ENCODE measurements at places on chromosomes 6 and 20.

- peak; percentile 38 for DNase-seq
These were observed 15.9 kb downstream of the NDUFAF5 start for GRCh38 chr20:13800728-13801134.

DNA sequence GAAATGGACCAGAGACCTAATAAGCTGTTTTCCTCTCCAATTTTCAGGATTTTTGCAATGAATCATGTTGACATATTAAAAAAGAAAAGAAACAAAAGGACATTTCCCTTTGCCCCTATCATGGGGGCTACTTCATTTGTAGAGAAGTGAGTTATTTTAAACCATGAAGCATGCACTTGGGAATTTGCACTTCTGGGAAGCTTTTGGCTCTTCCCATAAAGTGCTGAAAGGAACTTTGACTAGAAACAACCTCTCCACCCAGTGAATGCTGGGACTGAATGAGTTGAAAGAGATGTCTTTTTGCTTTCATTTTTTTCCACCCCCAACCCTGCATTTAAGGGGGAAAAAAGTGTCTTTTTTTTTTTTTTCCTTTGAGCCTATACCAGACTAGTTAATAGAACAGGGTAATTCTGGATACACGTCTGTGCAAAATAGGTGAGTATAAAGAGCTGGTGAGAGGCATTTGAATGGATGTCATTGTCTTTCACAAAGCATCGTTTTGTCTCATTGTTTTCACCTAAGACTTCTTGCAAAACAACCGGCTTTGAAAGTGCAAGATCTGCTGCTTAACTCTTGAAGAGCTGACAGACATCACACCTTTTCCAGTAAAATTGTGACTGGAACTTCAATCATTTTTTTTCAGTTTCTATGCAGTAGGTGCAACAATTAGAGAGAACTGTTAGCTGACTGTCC is 138.7 kb upstream of the BACH2 start:
- DNase-seq, result no peak

- DNase-seq, result no peak
These were observed 334.3 kb upstream of the MANEA start for GRCh38 chr6:95243053-95243452.

DNA sequence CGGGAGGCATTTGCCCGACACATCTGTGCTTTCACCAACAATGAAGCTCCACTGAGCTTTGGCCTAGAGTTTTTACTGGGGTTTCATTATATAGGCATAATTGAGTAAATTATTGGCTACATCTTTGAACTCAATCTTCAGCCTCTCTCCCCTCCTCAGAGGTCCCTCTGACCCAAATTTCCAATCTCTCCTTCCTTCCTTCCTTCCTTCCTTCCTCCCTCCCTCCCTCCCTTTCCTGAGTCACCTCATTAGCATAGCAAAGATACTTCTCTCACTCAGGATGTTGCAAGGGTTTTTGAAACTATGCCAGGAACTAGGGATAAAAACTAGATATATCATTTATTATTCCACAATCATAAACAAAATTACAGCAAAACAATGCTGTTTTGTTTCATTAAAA is 238.2 kb upstream of the PRND start:
- peak; percentile 71 for DNase-seq

DNA sequence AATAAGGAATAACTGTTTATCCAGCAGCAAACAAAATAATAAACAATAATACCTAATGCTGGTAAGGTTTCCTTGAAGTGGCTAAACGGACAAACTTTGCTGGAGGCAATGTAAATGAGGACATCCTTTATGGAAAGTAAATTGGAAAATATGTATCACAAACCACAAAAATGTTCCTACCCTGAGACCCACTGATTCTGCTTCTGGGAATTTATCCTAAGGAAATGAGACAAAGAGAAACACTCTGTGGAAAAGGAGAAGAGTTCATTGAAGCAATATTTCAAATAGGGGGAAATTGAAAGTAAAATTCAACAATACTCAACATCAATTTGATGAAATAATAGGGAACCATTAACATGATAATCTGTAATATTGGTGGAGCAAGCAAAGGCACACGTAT is 37.9 kb downstream of the MAFB start:
- DNase-seq, result peak; percentile 75

- DNase-seq, result no peak
These were observed 42.3 kb downstream of the TMC2 start for GRCh38 chr20:2578475-2579192.

GRCh38 chr20:50611128-50611810 is 80.1 kb downstream of the RIPOR3 start:
- DNase-seq, result no peak

DNA sequence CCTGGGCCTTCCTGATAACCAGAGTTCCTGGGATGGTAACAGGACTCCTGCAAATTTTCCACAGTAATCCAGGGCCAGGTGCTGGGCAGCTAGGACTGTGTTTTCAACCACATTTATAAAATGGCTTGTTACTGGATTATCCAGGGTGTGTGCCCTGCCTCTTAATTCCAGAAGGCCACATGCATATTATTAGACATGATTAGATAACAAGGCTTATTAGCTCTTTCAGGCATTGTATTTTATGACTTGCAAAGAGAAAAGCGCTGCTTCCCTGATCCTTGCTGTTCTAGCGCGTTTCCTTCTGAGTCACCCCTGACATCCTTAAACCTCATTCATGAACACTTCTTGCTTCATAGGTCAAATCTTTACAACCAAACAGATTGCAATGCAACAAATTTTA is 208.6 kb downstream of the UST start:
- peak; percentile 32 for DNase-seq

GRCh38 chr6:97306544-97307320 is 23.7 kb upstream of the MMS22L start:
- DNase-seq, result no peak

DNA sequence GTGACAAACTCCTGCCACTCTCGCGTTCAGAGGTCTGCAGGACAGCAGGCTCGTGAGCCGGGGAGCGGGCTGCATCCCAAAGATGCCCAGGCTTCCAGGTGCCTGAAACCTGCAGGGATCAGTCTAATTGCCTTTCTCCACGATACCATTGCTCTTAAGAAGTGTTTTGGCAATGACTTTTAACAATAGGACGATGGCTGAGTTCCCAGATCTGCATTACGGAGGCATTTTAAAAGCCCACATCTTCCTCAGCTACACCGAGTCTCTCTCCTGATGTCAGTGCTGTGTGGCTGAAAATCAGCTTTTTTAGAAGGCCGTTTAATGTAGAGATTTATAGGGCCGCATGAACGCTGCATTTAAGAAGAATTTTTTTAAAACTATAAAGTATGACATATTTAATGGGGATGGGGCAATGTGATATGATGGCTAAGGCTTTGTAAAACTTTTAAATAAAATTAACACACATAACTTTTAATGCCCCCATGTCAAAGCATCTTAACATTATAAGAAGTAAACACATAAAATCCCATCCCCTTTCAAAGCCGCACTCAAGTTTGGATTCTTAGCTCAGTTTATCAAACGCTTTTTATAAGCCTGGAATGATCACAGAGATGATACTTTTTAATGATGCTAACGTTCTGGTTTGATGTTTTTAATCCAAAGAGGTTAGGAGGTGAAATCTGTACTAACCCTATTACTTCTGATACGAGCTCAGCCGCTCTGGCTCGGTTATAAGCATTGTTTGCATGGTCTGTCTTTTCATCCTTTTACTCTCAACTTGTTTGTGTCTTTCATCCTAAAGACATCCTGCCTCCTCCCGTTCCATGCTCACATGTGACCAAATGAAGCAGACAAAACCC is 386.0 kb downstream of the SMOC2 start:
- no peak for DNase-seq

DNA sequence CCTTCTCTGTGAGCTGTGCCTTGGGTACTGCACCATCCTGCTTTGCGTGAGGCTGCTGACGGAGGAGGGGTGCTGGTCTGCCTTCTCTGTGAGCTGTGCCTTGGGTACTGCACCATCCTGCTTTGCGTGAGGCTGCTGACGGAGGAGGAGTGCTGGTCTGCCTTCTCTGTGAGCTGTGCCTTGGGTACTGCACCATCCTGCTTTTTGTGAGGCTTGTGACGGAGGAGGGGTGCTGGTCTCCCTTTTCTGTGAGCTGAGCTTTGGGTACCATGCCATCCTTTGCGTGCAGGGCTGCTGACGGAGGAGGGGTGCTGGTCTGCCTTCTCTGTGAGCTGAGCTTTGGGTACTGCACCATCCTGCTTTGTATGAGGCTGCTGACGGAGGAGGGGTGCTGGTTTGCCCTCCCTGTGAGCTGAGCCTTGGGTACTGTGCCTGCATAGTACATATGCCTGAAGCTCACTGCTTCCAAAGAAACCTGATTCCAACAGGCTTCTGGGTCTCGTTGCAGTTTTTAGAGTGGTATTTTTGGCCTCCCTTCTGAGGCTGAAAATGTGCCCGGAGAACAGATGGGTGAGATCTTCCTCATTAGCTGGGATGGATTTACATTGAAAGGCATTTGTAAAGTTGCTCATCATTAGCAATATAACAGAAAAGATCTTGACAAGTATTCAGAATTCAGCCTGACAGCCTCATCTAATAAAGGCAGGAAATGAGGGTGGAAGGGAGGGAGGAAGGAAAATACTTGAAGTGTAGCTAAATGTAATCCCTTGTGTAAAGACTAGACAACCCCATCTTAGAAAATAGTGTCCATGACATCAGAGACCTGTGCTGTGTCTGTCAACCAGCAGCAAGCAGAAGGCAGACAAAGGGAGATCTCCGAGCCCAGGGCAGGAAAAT is 46.8 kb upstream of the UNC93A start:
- no peak for DNase-seq

DNA sequence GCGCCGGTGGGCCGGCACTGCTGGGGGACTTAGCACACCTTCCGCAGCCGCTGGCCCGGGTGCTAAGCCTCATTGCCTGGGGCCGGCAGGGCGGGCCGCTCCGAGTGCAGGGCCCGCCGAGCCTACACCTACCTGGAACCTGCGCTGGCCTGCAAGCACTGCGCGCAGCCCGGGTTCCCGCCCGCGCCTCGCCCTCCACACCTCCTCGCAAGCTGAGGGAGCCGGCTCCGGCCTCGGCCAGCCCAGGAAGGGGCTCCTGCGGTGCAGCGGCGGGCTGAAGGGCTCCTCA is 10.7 kb upstream of the MPC1 start:
- DNase-seq, result no peak

GRCh38 chr6:12313992-12314589 is 23.9 kb downstream of the EDN1 start:
- DNase-seq, result peak; percentile 64

DNA sequence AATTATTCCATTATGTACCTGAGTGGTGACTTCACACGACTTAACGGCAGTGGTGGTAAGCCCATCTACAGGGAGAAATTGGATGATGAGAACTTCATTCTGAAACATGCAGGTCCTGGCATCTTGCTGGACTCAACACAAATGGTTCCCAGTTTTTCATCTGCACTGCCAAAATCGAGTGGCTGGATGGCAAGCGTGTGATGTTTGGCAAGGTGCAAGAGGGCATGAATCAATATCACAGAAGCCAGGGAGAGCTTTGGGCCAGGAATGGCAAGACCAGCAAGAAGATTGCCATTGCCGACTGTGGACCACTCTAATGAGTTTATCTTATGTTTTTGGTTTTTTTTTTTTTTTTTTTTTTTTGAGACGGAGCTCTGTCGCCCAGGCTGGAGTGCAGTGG is 172.3 kb downstream of the ZNF217 start:
- DNase-seq, result no peak

DNA sequence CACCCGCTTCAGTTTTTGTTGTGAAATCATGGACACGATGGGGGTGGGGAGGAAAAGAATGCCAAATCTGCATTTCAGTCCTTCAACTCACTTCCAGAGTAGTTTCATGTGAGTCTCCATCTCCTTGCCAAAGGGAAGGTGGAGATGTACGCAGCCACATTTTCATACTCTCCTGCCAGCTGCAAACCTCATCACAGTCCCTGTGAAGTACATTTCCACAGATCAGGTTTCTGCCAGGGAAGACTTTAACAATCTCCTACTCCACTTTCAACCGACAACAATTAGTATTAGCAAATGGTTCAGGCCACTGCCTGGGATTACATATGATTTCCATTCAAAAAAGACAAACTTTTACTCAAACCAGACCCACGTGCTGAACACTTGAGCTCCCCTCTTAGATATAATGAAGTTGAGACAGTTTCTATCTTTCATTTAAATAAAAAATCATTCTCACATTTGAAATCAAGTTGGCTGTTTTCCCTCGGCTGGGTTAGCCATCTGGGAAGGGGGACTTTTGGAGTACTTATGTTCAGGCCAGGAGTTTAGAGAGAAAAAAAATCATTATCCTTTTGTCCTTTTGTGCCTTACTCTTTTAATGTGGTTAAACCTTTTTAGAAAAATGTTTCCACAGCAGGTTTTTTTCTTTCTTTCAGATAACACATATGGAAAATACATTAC is 51.0 kb upstream of the CEP162 start:
- no peak for DNase-seq

GRCh38 chr6:20246125-20246524 is 33.9 kb upstream of the MBOAT1 start:
- DNase-seq, result no peak

- DNase-seq, result no peak
These were observed 10.7 kb downstream of the TRERF1 start for GRCh38 chr6:42440778-42441696.

DNA sequence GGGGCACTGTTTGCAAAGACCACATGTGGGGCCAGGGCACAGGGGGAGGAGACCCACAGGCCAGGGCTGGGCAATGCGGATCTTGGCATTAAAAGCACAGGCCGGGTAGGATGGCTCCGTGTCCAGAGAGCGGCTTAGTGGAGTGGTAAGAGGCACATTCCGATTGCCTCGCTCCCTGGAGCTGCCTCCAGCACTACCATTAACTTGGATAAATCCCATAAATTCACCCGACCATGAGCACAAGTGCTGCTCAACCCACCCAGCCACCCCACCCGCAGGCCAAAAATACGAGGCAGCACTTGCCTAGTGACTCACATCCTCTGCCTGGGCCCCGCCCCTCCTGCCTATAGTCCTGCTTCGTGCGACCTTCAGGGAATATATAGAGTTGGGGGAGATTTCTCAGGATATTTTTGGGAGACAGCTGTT is 67.5 kb upstream of the QKI start:
- DNase-seq, result peak; percentile 51

GRCh38 chr20:19992996-19993908 is 23.9 kb upstream of the NAA20 start:
- peak; percentile 98 for DNase-seq

DNA sequence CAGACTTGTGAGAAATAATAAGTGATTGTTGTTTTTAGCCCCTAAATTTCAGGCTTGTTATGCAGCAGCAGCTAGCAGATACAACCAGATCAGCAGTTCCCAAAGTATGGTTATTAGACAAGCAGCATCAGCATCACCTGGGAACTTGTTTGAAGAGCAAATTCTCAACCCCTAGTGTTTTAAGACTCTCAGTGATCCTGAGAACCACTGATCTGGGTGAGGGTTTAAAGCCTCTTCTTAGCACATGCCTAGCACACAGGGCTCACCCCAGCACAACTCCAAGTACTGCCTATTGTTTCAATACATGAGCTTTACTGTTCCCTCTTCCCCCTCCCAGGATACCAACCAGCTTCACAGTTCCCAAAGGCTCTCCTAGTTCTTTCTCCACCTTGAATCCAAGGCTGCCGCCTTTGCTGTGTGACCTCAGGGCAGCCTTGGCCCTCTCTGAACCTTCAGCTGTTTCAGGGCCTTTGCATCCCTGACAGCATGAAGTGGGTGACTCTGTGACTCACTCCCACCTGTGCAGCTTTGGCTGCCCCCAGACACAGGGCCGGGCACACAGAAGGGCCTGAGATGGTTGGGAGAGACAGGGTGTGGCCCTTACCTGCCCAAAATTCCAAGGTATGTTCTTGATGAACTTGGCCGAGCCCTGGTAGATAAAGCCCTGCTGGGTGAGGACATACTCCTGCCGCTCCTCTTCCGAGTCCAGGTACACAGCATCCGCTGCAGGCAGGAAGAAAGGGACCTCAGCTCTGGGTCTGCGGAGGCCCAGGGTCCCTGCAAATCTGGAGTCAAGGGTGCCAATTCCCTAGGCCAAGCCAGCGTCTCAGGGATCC is 14.5 kb downstream of the TGM2 start:
- no peak for DNase-seq

Data from ELR (cell line).